Activated CD4-positive, alpha-beta memory T cell treated with anti-CD3 and anti-CD28 coated beads, Interleukin-2, amount 10 ng/mL, durations not matched to agents 7 days and 5 days (primary cell): ENCODE measurements at places on chromosomes 1 and 21. TPM values are rescaled to one million over a fixed set of nuclear protein-coding genes. Genes with fewer than 3 reads are reported as not detected.

DNA sequence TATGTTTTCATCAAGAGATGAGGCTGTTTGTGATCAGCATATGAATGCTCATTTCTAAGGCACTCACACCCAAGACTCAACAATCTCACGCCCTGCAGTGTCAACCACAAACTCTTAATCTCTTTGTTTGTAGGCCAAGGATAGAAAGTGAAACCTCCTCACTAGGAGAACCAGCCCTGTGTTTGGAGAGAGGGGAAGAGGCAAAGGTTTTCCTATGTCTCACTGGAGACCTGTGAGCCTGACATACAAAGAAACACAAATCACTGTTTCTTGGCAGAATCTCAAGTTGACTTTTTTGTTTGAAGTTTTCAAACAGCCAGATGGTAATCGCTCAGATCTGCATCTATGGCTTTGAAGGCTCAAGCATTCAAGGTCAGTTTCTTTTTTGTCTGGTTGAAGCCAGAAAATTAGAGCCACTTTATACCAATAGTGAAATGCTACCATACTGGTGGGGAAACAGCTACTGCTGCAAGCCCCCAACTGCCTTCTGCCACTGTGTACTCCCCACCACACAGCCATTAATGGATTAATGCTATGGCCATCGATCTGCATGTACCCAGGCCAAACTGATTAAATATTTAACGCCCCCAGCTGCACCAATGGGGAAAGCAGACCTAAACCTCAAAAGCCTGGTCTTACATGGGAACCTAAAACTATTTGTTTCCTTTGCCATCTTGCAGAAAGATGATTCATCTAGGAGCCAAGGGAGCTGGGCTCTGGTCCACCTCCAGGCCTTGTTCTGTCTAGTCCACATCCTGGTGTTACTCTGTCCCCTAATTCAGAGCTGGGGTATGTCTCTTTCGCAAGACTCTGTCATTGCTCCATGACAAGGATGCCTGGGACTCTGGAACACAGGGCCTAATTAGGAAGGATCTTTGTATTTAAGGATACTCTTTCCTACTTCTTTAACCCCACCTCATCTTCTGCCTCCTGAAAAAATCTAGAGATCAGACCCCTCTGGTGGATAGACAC lies 16.3 kb downstream of the PDZK1 start:
- DNase-seq: peak; percentile 66

The AMY1C gene
- not detected for total RNA-seq

The KRTAP13-2 gene
- total RNA-seq: not detected

DNA sequence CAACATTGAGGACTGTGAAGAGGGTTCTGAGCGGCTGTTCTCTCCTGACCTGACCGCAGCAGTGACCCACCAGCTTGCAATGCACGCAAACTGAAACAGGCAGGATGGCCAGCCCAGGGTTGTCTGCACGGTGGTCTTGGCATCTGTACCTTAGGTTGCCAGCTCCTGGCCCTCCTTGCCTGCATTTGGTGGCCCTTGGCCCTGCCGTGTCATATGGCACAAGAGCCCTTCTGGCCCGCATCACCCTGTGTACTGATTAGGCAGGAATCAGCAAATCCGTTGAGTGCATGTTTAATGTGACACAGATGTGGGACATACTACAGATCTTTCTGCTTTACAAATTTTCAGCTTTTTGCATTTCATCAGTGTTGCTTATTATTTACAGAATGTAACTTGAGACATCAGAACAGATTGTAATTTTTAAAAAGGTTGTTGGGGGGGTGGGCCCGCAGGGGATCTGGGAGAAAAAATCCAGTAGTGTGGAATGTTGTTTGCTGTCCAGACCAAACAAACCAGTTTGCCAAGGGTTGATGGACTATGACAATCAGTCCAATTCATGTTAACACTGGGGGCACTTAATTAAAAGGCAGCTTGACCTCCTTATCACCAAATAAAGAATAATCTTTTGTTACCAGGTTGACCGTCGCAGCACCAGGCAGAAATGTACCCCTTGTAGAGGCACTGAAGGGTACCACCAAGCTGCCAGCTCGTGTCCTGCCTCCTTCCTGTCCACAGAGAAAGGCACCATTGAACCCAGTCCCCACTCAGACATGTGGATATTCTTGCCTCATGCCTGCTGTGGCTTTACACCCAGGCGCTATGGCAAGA lies 132.6 kb downstream of the DHRS3 start:
- DNase-seq: no peak

The NR1I3 gene
- not detected for total RNA-seq

DNA sequence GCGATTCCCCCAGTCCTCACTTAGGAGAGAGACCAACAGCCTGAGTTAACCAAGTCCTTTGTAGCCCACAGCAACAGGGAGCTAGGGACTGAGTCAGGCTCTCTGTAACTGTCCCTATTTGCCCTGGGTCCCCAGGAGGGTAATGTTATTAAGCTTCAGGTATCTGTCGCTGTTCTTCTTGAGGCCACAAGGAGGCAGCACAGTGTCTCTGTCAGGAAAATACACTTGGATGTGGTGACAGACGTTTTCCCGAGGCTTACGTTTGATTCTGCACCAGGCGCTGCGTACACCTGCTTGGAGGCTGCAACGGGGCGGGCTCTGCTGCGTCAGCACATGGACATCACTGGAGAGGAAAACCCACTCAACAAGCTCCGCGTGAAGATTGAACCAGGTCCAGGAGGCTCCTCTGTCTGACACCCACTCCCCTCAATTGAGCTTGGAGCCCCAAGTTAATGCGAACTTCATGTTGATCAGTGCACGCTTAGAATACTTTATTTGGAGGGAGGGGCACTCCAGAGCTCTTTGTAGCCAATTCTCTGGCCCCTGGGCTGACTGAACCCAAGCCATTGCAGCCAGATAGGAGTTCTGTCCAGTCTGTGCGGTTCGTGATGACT lies 10.7 kb upstream of the ELF3 start:
- peak; percentile 31 for DNase-seq
